Left lung (tissue), 14 donors: ENCODE measurements at places on chromosomes 5 and 9. TPM values are rescaled to one million over a fixed set of nuclear protein-coding genes. Genes with fewer than 3 reads are reported as not detected.

- no peak for DNase-seq
These were observed 378 bp downstream of the GPR151 start for GRCh38 chr5:146515473-146516150.

DNA sequence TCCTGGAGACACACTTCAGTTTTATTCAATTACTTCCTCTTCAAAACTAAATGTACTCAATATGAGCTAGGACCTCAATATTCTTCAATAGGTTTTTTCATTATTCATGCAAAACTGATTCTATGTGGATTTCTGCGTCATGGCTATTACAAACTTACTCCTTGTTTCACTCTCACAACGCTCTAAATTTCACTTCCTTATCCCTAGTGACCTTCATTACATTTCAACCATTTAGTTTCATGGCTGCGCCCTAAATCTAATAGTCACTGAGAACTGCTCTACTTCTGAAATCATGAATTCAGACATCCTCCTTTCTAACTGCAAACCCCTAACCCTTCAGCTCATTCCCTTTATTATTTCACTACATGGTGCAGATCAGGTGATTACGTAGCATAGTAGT lies 93.9 kb downstream of the SLC25A46 start:
- no peak for DNase-seq

- no peak for DNase-seq
These were observed 975 bp downstream of the AGXT2 start for GRCh38 chr5:35046774-35047173.

DNA sequence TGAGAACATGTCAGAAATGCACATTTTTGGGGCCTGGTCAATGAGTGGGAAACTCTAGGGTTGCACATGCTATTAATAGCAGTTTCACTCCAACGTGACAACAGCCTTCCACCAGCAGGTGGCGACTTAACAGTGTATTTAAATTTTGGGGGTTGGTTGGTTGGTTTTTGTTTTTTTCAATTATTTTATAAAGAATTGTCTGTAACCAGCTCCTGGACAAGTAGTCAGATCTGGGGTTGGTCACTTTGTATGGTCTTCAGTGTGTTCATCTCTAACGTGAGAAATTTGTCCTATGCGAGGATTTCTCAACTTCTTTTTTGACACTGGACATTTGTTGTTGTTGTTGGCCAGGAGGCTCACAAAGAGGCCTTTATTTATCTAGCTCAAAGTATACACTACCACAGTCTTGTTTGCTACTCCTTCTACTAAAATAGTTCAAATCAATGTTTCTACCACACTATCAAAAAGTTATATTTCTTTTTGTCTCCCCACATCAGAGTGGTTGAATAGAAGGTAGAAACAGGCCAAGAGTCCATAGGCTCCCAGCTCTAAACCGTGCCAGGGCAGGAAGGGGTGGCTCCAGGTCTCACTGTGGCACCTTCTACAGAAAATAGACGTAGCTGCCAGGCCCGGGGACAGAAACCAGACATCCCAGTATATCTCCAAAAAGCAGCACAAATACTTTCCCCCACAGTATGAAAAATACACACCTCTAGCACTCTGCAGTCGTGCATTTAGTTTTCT lies 110.4 kb downstream of the TRPM6 start:
- DNase-seq = peak; percentile 71

DNA sequence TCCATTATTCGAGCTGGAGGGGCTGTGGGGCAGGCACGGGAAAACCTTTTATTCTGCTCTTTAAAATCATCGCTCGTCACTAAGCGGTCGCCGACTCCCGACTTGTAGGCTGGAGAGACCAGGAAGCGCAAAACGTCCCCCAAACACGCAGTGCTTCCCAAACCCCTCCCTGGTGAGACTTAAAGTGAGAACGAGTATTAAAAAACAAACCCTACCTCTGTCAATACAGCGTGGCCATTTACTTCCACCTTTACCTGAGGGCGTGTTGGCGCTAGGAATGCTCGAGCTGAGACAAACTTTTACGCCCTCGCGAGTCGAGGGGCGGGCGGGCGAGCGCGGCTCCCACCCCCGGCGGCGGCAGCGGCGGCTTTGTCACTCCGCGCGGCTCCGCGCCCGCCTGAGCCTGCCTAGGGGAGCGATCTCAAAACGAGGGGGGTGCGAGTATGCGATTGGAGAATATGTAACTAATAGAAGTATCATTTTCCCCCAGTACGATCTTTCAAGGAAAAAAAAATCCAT lies at the start of gene NR2F1-AS1:
Gene NR2F1-AS1, minus strand, starts transcription at position 293 of the 519 bp plus-strand sequence.
- peak; percentile 84 for DNase-seq

- DNase-seq = no peak
These were observed 56.9 kb downstream of the PAM start for GRCh38 chr5:102811972-102812371.

- no peak for DNase-seq
These were observed 461.3 kb upstream of the RORB start for GRCh38 chr9:74035786-74036185.

DNA sequence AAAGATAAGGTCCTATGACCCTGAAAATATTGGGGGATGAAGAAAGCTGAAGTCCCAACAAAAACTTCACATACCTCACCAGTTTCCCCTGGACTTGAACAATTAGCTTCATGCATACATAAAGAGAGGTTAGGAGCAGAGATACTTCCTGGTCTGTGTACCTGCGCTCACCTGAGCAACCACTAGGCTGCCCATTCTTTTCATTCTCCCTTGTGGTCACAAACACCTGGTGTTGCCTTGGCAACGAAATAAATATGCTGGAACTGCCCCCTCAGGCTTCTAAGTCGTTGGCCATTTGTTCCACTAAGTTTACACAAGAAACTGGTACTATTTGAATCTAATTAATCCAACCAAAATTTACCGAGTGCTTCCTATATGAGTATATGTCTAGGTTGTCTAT lies 18.1 kb downstream of the OTP start:
- no peak for DNase-seq

DNA sequence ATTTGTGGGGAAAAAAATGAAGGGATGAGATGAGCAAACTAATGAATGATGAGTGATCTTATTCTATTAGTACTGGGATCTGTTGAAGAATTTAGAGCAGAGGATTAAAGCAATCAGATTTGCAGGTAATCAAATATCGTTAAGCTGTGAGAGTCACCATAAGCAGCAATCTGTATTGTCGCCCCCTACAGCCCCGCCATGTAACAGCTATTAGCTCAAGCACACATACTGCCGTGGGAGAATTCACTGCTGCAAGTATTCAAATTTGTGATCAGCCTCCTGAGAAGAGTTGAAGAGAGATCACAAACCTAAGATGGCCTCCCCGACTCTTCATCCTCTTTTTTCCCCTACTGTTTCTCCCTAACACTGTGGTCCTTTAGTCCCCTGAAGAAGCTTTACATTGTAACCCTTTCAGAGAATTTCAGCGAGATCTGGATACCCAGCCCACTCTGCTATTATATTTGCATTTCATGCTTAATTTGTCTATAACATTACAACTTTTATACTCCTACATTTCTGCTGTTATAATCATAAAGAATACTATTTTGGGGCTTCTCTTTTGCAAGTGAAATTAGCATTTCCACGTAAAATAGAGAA lies 28.5 kb upstream of the PHF24 start:
- no peak for DNase-seq

DNA sequence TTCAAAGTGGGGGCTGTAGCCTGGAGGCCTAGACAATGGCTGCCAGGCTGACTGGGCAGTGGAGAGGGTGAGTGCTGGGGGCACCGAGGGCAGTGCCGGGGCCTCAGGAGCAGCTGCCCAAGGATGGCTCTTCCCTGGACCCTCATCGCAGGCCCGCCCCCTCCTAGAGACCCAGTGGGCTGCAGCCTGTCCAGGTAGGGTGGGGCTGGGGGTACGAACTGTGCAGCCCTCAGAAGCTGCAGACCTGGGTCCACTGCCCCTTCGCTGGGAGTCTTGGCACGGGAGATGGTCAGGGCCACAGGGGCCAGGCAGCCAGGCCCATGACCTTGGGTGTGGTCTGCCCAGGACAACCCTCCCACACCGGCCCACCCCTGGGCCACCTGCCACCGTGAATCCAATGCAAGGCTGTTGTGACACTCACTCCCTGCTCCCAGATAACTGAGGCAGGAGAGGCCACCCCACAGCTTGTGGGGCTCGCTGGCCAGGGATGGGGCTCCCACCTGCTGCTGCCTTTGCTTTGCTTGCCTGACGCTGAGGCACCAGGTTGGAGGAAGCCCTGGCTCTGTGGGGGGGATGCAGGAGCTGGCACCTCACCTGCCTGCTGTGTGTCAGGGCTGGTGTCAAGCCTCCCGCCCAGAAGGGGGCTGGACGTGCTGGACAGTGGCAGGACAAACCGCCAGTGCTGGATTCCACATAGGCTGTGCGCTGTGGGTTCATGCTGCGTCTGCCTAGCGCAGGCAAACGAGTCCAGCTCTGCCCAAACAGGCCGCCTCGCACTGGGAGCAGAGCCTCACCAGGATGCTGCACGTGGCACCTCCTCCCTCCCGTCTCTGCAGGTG lies 23.1 kb upstream of the SLC9A3 start:
- peak; percentile 22 for DNase-seq

- DNase-seq = no peak
These were observed 46.4 kb upstream of the KDM4C start for GRCh38 chr9:6711403-6711802.

- DNase-seq = no peak
These were observed 17.0 kb downstream of the PBX3 start for GRCh38 chr9:125764198-125764597.

- DNase-seq = no peak
These were observed 440.4 kb upstream of the RIOK2 start for GRCh38 chr5:97623441-97623840.

GRCh38 chr9:116322521-116322920 lies 168.9 kb downstream of the PAPPA start:
- DNase-seq = no peak

- no peak for DNase-seq
These were observed 43.7 kb upstream of the HAND1 start for GRCh38 chr5:154521756-154522155.

DNA sequence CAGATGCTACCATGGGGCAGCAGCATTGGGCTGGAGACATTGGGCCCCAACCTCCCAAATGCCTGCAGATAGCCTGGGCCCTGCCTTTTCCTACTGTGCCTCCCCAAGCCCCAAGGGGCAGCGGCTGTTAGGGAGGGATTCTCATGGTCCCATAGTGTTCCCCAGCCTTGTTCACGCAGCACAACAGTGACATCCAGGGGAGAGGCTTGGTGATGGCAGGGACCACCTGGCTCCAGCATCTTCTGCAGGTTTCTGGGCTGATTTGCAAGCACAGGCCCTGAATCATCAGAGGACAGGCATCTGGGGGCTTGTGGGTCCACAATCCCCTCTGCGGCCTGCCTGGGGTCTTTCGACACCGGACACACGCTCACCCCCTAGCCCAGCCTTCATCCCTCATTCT lies 354.6 kb downstream of the SLIT3 start:
- no peak for DNase-seq

DNA sequence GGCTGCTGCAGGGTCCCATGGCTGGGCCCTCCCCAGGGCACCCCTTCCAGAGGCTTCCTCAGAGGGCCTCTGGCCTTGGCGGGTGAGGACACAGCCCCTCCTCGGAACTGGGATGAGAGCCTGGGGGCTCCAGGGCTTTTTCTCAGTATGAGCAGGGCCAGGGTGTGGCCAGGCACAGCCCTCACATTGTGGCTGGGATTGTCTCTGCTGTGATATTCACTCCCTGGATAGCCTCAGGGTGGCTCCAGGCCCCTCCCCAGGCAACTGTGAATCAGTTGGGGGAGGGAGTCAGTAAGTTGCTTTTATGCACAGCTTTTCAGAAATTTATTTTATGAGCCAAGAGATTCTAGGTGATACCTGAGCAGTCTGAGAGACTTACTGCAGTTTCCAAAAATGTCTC lies 135.7 kb downstream of the CACNA1B start:
- DNase-seq = peak; percentile 45

GRCh38 chr5:61641748-61642565 lies 309.9 kb downstream of the ZSWIM6 start:
- no peak for DNase-seq

- no peak for DNase-seq
These were observed 1.9 kb downstream of the SPRY4 start for GRCh38 chr5:142322747-142323479.

GRCh38 chr9:81476813-81477490 lies 212.4 kb downstream of the TLE1 start:
- DNase-seq = no peak

DNA sequence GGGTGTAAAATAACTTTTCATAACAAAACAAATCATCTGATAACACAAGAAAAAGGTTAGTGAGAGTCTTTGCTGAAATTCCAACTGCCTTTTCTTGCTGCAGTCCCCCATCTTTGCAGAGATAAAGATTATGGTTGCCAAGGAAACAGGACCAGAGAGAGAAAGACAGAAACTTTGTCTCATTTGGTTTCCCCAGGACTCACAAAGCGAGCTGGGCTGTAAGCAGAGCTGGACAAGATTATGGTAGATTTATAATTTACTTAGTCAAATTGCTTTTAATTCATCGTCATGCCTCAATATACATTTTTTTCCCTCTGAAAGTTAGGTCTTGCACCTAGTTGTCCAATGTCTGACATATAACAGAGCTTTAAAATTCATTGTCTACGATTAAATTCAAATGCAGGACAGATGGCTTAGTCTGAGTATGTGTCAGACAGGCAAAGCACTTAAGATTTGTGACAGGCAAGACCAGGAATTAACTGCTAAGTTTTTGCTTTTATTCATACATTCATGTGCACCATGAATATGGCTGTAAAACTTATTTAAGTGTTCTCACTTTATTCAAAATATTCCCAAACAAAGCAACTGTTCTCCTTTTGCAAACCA lies 17.4 kb downstream of the ENC1 start:
- no peak for DNase-seq

- no peak for DNase-seq
These were observed 539.3 kb downstream of the PDE4D start for GRCh38 chr5:59354274-59354673.

DUSP1 gene
- polyA plus RNA-seq = 33.0 TPM

PGM5 gene
- 56.7 TPM for polyA plus RNA-seq

LHFPL2 gene
- polyA plus RNA-seq = 45.1 TPM

HK3 gene
- 1.6 TPM for polyA plus RNA-seq

CNTNAP3B gene
- 11.4 TPM for polyA plus RNA-seq

SPAG8 gene
- 6.1 TPM for polyA plus RNA-seq

EGFL7 gene
- 65.7 TPM for polyA plus RNA-seq

CKS2 gene
- 74.1 TPM for polyA plus RNA-seq

TMEM174 gene
- polyA plus RNA-seq = not detected

TAL2 gene
- 0.67 TPM for polyA plus RNA-seq

DIRAS2 gene
- 0.72 TPM for polyA plus RNA-seq
